ENCODE measurements at places on chromosomes 5 and 9. TPM values are rescaled to one million over a fixed set of nuclear protein-coding genes. Genes with fewer than 3 reads are reported as not detected.

Gene MOCS2
- total RNA-seq, result 34.0 TPM

Gene MYMK
- total RNA-seq, result not detected

Gene ROR2
- total RNA-seq, result 15.7 TPM

DNA sequence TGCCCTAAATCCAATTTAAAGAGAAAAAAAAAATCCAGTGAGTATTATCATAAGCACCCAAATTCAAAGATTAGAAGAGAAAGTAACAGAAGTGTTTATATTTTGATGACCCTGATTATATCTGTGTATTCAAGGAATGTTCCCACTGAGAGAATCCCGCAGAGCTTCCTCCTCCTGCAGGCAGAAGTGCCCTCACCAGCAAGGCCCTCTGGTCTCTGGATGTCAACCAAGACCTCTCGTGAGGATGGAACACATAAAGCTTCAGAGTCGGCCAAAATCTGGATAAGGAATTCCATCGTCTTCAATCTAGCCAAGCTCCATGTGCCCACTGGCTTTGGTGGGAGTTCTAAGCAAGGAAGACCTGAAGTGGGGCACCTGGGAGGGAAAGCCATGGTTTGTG, 18.1 kb downstream of the PTCH1 start:
- DNase-seq, result no peak
- H3K36me3 ChIP-seq, result no peaks in the 10 kb centered on the region
- H3K4me1 ChIP-seq, result peaks cover 13% of the 10 kb centered on the region
- H3K27me3 ChIP-seq, result no peaks in the 10 kb centered on the region
- H3K27ac ChIP-seq, result no peak overlapping the region
- no peak overlapping the region for H3K4me3 ChIP-seq

Gene ROPN1L
- 0.66 TPM for total RNA-seq

Measured in HCT116 (cell line).